ENCODE measurements at places on chromosomes 2 and 18.

GRCh38 chr2:133434959-133435668, 133.1 kb downstream of the NCKAP5 start:
- DNase-seq, result no peak

DNA sequence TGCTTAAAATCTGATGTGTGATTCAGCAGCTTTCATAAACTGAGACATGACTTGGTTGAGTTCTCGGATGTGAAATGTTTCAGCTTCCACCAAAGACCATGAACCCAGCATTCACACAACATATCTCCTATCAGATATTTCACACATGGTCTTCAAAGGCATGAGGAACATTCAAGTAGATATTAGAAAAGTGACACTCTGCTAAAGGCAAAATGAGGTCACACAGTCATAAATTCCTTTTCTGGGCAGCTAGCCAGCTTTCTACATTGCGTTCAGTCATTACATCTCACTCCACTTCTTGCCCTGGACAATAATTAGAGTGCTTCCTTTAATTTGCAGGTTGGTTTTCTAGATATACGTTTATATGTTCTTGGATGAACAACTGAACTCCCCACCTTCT, 96.7 kb downstream of the GAREM1 start:
- DNase-seq, result no peak

GRCh38 chr2:20190876-20191713, 33.8 kb downstream of the SDC1 start:
- no peak for DNase-seq

- no peak for DNase-seq
Measured at GRCh38 chr18:74797577-74798151, 200.0 kb downstream of the ZNF407 start.

DNA sequence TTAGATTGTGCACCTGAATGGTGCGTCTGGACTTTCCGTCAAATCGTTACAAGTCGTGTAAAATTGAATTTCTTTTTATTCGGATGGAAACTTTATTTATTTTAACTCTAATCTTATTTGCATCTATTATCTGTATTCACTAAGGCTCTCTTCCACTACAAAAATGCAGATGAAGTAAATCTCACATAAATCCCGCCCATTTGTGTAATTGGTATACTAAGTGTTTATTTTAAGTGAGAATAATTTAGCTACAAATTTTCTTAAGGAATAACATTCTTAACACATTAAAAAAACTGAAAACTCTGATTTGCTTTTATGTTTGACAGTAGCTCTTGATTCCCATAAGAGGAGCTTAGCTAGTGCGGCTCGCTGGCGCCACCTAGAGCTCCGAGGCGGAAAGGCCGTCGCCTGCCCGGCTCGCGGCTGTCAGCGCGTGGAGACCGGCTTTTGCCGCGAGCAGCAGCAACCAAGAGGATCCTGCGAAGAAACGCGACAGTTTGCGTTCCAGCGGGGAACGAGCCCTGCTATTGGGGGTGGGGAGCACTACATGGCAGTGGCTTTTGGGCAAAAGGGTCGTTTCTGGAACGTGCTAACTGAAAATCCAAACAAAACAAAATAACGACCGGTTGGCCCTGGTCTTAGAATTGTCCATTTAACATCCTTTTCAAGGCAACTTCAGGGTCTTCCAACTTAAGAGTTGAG, 6.7 kb downstream of the SP9 start:
- DNase-seq, result peak; percentile 81

GRCh38 chr2:8154936-8155335, 526.9 kb upstream of the ID2 start:
- no peak for DNase-seq

DNA sequence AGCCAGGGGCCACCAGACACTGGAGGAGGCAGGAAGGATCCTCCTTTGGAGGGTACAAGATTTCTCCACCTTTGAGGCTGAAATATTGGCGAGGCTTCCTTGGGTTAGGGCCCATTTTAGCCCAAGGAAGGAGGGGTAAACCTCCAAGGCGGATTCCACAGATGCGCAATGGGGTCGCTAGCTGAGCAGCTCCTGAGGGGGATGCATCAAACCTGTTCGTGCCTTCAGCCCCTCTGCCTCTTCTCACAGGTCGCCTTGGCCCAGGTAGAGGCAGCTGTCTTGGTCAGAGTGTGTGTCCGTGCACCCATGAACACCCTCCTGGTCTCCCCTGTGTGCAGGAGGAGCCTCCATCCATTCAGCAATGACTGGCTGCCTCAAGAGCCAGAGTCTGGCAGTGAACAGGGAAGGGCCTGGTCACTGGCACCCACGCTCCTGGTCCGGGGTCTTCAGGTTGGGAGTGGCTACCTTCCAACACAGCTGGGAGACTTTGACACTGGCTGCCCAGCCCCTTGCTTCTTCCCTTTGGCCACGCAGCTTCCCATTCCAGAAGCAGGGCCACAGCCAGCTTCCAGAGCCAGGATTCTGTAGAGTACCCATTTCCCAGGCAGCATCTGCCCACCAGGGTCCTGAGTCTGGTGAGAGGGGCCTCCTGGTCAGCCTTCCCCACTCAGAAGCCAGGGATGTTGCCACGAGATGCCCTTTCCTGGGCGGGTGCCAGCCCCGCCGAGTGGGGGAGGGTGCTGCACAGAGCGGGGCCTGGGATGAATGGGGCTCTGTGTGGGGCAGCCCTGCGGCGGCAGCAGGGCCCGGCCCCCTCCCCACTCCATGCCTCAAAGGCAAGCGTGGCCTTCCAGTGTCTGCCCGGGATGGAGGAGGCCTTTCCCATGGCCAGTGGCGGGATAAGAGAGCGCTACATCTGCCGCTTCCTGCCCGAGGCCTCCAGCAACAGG, 95.8 kb upstream of the GPC1 start:
- no peak for DNase-seq

DNA sequence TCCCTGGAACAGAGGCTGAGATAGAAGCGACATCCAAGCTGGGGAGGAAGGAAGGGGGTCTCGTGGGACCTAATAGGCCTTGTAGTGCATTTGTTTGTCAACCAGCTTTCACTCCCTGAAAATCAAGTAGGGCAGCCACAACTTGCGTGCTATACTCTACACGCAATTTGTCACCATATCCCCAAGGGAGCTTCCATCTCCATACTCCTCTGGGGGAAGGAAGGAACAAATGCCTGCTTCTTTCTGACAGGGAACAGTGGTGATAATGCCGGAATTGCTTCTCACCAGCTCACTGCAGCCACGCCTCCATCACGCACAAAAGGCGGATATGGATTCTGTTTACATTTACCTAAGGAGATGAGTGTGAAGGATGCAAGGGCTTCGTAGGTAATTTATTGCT, 213.4 kb downstream of the TMEM163 start:
- DNase-seq, result no peak

- DNase-seq, result no peak
Measured at GRCh38 chr2:220151341-220151740, 523.9 kb downstream of the SLC4A3 start.

DNA sequence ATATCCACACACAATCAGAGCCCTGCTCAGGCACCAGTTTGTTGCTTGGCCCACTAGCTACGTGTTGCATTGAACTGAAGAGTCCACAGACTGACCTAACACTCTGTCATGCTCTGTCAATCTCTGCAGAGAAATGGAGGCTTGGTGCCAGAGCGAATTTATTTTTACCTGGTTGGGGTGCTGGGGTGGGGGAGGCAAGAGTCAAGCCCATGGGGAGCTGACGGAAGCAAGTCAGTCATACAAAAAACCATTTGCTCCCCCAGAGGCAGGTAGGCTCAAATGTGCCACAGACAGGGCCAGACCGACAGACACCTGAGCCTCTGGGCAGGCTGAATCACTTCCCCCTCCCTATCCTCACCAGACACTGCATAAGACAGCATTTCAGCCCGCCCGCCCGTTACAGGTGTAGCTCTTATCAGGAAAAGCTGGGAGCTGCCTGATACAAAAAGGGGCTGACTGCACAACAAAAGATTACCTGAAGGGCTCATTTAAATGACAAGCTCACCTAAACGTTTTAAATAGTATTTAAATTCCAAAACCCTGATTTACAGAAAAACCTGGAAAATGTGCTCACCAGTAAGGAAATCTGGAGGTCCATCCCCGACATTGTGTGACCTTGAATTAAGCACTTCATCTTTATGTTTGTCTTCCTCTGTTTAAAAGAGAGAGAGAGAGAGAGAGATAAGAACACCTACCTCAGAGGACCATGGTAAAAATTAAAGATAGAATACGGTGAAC, 2.1 kb upstream of the PCBP1 start:
- DNase-seq, result peak; percentile 41

DNA sequence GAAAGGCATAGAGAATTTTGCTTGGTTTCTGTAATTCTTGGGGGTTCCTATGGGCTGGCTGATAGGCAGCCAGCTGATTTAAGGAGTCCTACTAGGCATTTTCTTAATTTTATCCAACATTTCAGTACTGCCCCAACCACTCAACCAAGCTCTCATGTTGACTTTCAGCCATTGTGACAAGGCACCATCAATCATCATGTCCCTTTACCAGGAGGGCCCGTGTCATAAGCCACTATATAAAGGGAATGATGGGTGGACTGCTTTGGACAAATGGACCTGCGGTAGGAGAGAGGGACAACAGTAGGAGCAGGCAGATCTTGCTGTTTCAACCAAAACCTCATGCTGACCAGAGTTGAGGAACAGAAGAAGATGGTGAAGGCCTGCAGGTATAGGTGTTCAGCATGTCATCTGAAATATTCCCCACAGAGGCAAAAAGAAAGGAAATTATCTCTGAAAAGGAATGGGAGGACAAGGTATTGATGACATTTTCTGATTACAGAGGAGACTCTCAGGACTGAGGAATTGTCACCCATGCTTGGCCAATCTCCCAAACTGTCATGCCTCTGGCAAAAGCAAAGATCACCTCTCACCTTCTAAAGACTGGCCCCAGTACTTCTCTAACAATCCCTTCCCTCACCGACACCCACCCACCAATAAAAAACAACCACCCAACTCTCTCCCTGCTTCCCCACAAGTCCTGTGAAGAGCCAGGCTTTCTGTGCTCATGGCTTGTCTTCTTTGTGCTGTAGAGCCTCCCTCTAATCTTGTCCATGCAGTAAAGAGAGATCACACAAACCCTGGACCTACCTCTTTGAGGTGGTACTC, 10.9 kb upstream of the TNP1 start:
- DNase-seq, result no peak

DNA sequence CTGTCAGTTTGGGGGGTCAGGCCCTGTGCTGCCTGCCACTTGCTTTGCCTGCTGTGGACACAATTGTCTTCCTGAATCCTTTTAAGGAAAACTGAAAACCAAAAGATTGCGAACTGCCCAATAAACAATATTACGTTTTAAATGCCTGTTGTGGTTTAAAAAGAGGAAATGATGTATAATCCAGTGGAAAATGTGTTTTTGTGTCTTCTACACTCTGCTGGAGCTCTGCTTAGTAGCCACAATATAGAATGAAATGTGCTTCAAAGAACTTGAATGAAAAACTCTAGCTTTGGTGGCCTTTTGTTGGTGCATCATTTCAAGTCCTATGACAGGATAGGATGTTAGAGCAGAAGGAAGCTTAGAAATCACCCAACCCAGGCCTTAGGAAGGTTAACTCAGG, 23.2 kb upstream of the CABYR start:
- DNase-seq, result no peak

GRCh38 chr2:174589334-174589733, 8.3 kb downstream of the WIPF1 start:
- DNase-seq, result no peak

DNA sequence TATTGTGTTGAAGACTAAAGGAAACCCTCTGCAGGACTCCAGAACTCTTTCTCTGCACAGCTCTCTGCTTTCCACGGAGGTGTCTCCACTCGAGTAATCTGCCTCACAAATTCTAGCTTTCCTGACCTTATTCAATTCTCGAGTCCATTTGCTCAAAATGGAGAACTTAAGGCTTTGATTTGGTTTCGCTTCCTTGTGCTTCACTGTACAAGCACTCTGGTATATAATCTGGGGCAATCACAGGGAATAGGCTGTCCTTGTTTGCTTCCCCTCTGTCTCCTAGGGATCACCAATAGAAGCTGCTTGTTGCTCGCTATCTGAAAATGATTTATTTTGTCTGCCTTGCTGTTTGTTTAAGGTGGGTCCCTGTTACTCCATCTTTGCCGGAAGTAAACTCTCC, 129.1 kb upstream of the DOCK10 start:
- DNase-seq, result no peak

- no peak for DNase-seq
Measured at GRCh38 chr2:54503192-54503591, 47.1 kb downstream of the SPTBN1 start.

GRCh38 chr2:98185801-98186200, 98.8 kb downstream of the VWA3B start:
- DNase-seq, result no peak

DNA sequence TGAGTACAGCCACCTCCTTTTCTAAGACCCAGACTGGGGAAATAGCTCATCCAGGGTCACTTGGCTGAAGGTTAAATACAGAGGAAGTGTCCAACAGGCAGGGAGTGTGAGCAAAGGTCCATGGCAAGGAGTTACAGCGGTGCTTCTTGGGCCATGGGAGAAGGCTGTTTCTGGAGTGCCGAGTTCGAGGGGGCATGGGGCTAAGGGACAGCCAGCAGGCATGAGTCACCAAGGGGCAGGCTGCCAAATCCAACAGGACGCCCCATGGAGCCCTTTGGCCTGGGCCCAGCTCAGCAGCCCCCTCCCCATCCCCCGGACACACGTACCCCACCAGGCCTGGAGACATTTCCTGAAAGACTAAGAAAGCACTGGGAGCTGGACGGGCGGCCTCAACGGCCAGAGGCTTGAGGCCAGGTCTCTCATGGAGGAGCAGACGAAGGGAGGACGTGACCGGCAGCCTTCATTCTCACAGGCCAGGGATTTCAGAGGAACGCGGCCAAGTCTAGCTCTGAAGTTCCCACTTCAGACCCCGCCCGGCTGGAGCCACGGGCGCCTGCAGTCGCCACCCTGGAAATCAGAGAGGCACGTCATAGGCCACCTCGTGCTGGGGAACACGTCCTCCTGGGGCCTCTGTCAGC, 160.4 kb downstream of the SMAD7 start:
- DNase-seq, result no peak

- no peak for DNase-seq
Measured at GRCh38 chr2:24461685-24462084, 29.4 kb upstream of the NCOA1 start.

DNA sequence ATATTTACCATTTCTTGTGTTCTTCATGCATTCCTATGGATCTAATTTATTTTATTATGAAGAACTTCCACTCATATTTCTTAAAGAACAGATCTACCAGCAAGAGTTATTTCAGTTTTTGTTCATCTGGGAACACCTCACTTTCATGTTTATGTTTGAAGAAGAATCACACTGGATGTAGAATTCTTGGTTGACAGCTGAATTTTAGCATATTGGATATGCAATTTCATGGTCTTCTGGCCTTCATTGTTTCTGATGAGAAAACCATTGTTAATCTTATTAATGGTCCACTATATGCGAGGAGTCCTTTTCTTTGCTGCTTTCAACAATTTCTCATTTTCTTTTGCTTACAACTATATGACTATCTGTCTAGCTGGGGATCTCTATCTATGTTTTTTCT, 189.2 kb downstream of the UXS1 start:
- no peak for DNase-seq

All from stimulated activated CD8-positive, alpha-beta memory T cell treated with anti-CD3 and anti-CD28 coated beads, Interleukin-7, amount 100 ng/mL, for 1 hour (primary cell).